ENCODE measurements at places on chromosomes 6 and 20.

GRCh38 chr6:119052987-119053386 lies 25.5 kb downstream of the FAM184A start:
- DNase-seq, result no peak

GRCh38 chr20:49343246-49343645 lies 65.4 kb upstream of the ZNFX1 start:
- DNase-seq, result no peak

- DNase-seq, result no peak
Measured at GRCh38 chr20:8330319-8330784, 198.3 kb downstream of the PLCB1 start.

DNA sequence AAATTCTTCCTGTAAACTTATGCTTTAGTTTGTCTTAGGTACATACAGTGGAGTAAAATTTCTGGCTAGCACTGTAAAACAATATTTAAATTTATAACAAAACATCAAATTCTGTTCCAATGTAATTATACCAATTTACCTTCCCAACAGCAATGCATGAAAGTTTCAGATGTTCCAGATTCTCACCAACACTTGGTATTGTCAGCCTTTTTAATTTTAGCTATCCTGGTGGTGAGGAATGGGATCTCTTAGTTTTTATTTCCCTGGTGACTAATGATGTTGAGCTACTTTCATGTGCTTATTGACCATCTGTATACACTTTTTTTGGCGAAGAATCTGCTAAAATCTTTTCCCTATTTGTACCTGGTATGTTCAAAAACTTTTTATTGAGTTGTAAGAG lies 76.1 kb upstream of the PHACTR1 start:
- DNase-seq, result no peak

- no peak for DNase-seq
Measured at GRCh38 chr6:161153725-161154124, 120.1 kb downstream of the AGPAT4 start.

DNA sequence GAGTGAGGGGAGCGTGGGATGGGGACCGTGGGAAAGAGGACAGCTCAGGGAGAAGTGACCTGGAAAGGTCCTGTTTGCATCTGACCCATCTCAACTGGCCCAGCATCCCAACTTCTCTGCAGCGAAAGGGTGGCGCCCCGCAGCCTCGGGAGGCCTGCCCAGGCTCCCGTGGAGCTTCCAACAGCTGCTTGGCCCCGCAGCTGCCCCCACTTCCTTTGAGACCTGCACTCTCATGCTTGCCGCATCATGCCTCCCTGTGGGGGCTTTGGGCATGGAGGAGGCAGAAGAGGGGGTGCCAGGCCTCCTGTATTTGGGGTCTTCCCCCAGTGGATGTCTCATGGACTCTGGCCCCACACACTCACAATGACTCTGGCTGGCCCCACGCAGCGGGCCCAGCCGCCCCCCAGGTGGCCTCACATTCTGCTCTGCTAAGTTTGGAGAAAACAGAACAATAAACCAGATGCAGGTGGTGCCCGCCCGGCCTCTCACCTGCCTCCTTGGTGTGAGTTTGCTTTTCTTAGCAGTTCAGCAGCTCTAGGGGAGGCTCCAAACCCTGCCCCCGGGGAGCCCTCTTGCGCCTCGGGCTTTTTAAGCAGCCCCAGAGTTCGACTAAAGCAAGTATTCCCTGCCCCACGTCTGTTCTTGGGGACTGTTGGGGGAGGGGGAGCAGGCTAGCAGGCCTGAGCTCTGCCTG lies 40.7 kb downstream of the CPXM1 start:
- no peak for DNase-seq

GRCh38 chr6:41132254-41132653 lies 21.9 kb downstream of the TREML1 start:
- DNase-seq, result no peak

GRCh38 chr6:112640891-112641290 lies 293.8 kb downstream of the RFPL4B start:
- DNase-seq, result no peak

DNA sequence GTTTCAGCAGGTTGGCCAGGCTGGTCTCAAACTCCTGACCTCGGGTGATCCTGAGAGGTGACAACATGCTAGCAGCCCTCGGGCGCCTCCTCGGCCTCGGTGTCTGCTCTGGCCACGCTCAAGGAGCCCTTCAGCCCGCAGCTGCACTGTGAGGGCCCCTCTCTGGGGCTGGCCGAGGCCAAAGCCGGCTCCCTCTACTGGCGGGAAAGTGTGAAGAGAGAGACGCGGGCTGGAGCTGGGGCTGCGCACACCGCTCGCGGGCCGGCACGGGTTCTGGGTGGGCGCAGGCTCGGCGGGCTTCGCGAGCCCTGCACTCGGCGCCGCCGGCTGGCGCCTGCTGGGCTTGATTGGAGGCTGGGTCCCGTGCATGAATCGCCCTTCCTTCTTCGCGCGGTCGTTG lies 80.8 kb upstream of the RBM24 start:
- DNase-seq, result no peak

Measured in activated T-cell treated with anti-CD3 and anti-CD28 coated beads for 4 hours (primary cell).